ENCODE measurements at places on chromosomes 11 and 22.

DNA sequence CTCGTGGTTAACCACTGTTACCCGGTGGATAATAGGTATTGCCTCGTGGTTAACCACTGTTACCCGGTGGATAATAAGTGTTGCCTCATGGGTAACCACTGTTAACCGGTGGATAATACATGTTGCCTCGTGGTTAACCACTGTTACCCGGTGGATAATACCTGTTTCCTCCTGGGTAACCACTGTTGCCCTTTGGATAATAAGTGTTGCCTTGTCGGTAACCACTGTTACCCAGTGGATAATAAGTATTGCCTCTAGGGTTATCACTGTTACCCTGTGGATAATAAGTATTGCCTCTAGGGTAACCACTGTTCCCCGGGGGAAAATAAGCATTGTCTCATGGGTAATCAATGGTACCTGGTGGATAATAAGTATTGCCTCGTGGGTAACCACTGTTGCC, 15.0 kb upstream of the NXPE4 start:
- DNase-seq = no peak

DNA sequence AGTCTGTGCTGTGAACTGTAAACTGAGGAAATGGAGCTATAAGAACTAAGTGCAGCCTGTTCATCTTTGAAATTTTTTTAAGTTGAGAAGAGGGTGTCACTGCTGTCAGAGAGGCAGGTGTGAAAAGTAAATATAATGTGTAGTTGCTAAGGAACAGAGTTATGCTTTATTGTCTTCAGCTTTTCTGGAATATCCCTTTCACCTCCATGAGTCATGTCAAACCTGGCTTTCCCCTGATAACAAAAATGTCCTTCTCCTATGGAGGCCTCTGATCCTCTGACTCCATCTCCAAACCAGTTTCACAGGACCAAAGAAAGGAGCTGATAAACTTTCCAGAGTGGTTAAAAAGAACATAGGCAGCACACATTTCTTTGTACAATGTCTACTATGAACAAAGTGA, 12.8 kb upstream of the MUC15 start:
- DNase-seq = no peak

DNA sequence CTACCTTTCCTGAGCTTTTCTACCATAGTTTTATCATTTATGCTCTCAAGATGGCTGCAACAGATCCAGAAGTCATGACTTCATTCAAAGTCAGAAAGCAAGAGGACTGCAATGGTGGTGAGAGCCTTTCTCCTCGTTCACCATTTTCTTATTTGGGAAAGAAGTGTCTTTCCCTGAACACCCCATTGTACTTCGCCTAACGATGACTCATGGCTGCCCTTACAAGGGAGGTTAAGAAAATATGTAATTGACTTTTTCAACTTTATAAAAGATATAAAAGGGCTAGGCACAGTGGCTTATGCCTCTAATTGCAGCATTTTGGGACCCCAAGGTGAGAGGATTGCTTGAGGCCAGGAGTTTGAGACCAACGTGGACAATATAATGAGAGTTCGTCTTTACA, 541.7 kb downstream of the METTL15 start:
- peak; percentile 24 for DNase-seq

GRCh38 chr22:45972889-45973253, 4.1 kb downstream of the WNT7B start:
- DNase-seq = no peak

- DNase-seq = peak; percentile 78
Observed at GRCh38 chr11:86291466-86292262, 10.4 kb upstream of the HIKESHI start.

DNA sequence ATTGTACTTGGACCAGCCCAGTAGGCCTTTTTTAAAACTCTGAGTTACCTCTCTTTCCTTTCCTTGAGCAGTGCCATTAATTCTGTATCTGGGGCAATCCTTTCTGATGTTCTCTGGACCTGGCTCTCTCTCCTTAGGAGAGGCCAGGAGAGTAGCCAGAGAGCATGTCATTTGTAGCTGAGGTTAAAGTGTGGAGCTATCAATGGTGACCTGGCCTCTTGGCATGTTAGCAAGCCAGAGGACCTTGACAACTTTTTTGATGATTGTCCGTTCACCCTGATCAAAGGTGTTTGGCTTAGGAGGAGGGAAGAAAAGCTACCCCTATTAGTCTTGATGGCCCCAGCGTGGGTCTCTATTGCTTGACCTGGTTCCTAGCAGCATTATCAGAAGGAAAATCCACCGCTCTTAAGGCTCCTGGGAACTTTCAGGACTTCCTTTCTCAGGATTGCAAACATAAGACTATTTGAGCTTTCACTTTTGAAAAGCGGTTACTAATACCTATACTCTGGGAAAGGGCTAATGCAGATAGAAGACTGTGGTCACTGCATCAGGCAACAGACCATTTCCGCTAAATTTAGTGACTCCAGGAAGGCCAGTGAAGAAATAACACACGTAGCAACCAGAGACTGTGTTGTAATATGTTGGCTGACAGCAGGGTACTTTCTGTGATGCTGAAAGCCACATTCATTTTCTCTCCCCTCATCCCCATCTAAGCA, 18.2 kb downstream of the LIMK2 start:
- DNase-seq = no peak

DNA sequence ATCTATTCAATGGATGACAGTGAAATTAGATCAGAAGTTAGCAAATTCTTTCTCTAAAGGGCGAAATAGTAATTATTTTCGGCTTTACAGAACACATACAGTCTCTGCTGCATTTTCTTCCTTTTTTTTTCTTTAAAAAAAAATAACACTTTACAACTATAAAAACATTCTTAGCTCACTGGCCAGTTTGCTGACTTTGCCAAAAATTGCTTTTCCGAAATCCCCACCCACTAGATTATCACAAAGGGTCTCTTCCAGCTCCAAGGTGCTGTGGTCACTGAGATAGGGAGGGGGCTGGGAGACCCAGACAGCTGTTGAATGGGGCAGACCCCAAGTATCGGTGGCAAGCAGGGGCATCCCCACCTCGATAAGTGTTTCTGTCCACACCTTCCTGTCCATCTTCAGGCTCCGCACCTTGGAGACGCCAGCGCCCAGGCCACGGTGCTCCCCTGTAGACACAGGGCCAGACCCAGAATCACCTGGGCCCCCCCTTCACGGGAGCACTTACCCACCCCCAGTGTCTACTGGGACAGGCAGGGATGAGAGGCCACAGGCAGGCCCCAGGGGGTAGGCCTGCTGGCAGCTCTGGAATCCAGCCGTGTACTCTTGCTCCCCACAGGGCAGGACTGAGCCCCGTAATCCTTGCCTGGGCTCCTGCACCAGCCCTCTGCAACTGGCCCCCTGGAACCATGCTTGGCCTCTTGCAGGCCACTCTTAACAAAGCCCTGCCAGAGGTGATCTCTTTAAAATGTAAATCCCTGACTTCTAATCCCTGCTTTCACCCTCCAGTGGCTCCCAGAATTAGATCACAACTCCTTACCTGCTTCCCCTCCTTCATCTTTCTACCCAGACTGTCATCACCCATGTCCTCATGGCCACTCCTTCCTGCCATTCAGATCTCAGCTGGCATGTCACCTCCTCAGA, 31.5 kb upstream of the PDE2A start:
- no peak for DNase-seq

GRCh38 chr11:111399187-111400031, 20.3 kb upstream of the POU2AF1 start:
- no peak for DNase-seq

- no peak for DNase-seq
Observed at GRCh38 chr11:35968386-35969088, 24.7 kb downstream of the LDLRAD3 start.

GRCh38 chr22:45083659-45084305, 74.0 kb upstream of the PHF21B start:
- peak; percentile 67 for DNase-seq

GRCh38 chr11:89477175-89477574, 14.0 kb downstream of the NOX4 start:
- DNase-seq = no peak

DNA sequence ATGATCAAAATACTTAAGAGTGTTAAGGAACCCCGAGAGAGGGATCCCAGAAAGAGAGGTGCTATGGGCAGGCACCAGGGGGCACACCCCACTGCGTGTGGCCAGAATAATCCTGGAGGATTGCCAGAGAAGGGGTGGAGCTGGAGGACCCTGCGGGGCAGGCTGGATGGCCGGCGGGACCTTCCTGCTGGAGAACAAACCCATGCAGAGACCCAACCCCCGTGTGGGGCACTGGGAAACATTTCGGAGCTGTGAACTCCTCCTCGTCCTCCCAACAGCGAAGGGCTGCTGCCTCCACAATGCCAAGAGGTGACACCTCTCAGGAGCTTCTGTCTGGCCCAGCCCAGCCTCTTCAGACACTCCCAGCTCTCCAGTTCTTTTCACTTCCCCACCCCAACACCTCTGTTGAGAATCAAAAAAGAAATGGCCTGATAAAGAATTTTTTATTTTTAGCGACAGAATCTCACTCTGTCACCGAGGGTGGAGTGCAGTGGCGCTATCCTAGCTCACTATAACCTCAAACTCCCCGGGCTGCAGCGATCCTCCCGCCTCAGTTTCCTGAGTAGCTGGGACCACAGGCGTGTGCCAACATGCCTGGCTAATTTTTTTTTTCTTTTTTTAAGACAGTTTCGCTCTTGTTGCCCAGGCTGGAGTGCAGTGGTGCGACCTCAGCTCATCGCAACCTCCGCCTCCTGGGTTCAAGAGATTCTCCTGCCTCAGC, 25.6 kb downstream of the RHOD start:
- DNase-seq = peak; percentile 23

DNA sequence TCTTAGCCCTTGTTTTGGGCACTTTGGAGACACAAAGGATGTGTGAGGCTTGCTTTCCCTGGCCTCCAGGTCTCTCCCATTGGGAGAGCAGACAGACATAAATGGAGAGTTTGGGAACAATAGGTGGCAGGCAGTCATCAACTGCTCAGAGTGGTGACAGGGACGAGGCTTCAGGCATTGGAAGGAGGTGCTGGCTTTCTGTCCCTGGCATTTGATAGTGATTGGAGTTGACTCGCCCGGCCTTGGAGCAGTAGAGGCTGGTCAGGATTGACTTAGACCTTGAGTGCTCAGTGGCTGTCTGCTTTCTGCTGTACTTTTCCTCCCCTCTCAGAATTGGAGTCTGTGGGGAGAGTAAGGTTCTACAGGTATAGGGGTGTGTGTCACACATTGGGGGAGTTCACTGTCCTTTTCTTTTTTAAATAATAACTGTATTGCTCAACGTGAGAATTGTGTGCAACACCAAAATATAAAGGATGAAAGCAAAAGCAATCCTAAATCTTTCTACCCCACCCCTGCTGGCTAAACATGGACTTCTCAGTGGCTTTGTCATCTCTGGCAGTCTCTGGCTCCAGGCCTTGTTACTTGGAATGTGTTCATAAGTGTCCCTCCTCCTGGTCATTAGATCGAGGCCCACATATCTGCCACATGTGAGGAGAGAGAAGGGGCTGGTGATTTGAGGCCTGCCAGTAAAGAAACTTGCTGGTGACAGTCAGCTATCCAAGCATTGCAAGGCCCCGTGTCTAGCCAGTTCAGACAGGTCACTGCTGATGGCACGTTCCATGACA, 21.1 kb downstream of the SHISA8 start:
- DNase-seq = no peak

GRCh38 chr11:134596404-134596803, 184.4 kb upstream of the B3GAT1 start:
- DNase-seq = no peak

- DNase-seq = peak; percentile 95
Observed at GRCh38 chr11:89381094-89381493, 110.1 kb downstream of the NOX4 start.

DNA sequence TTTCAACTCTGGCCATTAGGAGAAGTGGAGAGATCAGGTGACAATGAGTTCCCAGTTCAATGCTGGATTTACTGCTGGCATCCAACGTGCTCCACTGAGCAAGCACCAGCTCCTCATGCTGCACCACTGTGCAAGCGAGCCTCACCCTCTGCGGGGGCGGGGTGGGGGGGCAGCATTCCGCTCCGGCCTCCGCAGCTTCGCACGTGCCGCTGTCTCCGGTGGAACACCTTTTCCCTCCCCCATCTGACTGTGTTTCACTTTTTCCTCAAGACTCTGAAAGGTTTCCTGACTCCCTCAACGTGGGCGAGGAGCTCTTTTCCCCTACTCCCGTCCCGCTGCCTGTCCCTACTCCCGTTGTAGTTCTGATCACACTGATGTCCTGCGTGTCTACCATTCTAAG, 835 bp upstream of the RHOD start:
- no peak for DNase-seq

- DNase-seq = no peak
Observed at GRCh38 chr11:66676931-66677598, 622 bp downstream of the RBM4B start.

DNA sequence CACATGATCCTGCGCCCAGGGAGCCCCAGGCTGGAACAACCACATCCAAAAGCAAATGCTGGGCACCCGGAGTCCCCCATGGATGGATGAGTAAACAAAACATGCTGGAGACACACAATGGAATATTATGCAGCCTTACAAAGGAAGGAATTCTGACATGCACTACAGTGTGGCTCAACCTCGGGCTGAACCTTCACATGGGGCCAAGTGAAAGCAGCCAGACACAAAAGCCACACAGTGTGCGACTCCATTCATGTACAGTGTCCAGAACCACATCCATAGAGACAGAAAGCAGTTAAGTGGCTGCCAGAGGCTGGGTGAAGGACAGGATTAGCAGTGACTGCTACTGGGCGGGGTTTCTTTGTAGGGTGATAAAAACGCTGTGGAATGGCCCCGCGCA, 10.1 kb downstream of the POLR3H start:
- no peak for DNase-seq

- peak; percentile 17 for DNase-seq
Observed at GRCh38 chr22:29476116-29476515, 3.9 kb upstream of the NEFH start.

DNA sequence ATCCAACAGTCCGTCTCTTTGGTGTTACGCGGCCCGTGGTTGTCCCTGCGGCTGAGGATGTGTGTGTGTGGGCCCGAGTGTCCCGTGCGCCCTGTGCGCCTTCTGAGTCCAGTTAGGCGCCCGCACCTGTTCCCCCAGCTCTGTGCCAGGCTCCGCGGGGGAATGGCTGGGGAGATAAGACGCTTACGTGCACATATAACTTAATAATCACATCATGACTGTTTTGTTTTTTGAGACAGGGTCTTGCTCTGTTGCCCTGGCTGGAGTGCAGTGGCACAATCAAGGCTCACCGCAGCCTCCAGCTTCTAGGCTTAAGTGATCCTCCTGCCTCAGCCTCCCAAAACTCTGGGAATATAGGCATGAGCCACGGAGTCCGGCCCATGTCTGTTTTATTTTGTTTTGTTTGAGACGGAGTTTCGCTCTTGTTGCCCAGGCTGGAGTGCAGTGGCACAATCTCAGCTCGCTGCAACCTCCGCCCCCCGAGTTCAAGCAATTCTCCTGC, 817 bp downstream of the ARL2 start:
- DNase-seq = no peak
